ENCODE measurements at places on chromosomes 5 and 9.

DNA sequence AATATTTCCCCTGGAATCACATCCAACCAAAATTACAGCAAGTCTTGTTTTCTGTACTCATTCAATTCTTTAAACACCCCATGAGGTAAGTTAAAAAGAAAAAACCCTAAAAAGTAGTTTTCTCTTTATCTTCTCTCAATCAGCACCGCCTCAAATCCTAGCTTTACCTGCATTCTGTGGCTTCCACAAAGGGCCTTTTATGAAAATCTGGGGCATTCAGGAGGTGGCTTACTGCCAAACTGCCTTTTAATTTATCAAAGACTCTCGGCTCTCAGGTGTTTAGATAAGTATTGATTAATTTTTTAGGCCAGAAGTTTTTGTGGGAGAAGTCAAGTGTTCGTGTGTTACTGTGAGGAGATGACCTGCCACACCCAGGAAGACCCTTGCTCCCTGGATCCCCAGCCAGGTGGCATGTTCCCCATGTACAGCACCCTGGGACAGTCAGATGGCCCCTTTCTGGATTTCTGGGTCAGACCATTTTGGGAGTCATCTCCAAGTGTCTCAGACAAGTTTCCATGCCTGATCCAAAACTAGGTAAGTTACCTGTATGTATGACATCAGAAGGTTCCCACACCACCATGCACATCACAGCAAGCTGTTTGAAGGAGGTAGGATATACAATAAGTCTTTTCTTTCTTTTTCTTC lies 6.2 kb upstream of the TMEM171 start:
- DNase-seq, result no peak

- DNase-seq, result no peak
These were observed 9.0 kb downstream of the MYMK start for GRCh38 chr9:133515615-133516255.

GRCh38 chr9:89891221-89891590 lies 286.4 kb downstream of the GADD45G start:
- DNase-seq, result no peak

- DNase-seq, result no peak
These were observed 114.6 kb upstream of the SPOCK1 start for GRCh38 chr5:137613554-137614265.

GRCh38 chr5:31921852-31922305 lies 252.2 kb downstream of the GOLPH3 start:
- no peak for DNase-seq

DNA sequence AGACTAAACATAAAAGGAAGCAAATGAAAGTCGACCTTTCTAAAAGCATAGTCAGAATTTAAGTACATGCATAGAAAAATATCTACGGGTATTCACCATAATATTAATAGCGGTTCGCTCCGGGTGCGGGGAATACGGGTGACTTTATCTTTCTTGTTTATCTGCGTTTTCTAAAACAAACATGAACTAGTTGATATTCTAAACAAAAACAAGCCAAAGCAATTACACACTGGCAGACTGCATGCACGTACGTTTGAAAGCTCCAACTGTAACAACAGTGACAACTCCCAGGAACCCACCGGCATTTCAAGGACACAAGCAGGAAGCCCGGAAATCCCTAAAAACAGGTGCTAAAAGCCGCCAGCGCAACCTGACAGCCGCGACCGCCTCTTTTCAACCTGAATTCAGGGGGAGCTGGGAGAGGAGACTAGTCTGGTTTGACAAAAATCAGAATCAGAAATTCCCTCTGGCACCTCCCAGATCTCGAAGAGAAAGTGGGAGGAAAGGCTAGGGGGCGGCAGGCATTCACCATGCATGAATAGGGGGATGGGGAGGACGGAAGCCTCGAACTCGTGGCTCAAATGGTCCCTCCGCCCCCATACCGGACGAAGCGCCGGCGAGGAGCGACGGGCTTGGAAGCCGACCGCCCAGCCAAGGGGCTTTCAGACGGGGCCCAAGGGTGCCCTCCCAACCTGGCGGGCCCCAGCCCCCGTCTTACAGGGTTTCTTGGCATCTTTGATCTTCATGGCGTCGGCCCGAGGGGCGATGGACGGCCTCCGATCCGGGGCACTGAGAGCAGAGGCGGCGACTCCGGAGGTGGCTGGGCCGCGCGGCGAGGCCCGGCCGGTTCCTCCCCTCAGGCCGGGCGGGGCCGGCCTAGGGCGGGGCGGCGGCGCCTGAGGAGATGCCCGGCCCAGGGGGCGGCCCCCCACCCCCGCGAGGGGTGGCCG lies at the start of gene PANK3:
Gene PANK3 (minus strand): TSS at position 831 of the 950 bp plus-strand sequence. CDS start 85 bp downstream, at position 746.
- no peak for DNase-seq

GRCh38 chr5:95537501-95537900 lies 17.3 kb downstream of the SKIC3 start:
- no peak for DNase-seq

DNA sequence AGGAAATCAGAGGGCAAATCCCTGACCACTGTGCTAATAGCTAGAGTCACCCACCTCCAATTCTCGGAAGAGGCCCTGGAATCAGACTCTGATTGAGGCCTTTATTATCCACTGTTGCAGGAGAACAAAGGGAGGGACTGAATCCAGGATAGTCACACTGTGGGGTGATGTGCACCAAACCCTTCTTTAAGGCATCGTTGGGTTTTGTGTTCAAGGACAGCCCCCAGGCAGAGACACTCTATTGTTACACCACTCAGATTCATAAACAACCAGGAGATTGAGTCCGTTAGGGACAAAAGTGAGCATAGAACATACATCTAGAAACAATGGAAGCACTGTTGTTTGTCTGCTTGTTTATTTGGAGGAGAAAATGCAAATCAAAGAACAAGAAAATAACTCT lies 124.6 kb upstream of the TBCA start:
- DNase-seq, result no peak

- no peak for DNase-seq
These were observed 193.4 kb downstream of the CDK5RAP2 start for GRCh38 chr9:120386390-120387131.

DNA sequence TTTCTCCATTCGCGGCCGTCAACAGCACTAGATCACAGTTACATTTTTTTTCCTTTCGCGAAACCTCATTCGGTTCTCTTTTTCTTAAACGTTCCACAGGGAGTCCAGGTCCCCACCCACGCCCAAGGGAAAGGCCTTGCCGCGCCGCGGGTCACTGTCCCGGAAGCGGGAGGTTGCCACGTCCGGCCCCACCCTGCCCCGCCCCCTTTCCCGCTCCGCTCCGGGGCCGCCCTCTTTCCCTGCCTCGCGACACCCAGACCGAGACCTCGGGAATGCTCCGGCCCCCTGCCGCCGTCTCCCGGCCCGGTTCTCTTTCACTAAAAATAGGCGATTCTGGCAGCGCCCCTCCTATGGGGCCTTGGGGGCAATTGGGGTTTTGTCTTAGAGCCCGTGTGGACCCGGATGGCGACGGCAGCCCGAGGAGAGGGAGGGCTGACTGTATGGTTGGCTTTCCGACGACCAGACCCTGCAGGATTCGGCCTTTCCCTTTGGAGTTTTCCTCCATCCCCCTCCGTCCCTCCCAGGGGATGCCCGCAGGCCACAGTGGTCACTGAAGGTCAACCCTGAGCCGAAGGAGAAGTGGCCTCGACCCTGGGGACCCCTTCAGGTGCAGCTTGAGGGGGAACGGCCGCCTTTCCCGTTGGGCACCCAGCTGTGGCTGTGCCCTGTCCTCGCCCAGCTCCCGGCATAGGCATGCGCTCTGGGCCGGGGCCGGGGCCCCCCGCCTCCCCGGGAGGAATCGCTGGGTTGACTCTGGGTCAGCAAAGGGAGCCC lies 2.8 kb upstream of the RACK1 start:
- peak; percentile 66 for DNase-seq

DNA sequence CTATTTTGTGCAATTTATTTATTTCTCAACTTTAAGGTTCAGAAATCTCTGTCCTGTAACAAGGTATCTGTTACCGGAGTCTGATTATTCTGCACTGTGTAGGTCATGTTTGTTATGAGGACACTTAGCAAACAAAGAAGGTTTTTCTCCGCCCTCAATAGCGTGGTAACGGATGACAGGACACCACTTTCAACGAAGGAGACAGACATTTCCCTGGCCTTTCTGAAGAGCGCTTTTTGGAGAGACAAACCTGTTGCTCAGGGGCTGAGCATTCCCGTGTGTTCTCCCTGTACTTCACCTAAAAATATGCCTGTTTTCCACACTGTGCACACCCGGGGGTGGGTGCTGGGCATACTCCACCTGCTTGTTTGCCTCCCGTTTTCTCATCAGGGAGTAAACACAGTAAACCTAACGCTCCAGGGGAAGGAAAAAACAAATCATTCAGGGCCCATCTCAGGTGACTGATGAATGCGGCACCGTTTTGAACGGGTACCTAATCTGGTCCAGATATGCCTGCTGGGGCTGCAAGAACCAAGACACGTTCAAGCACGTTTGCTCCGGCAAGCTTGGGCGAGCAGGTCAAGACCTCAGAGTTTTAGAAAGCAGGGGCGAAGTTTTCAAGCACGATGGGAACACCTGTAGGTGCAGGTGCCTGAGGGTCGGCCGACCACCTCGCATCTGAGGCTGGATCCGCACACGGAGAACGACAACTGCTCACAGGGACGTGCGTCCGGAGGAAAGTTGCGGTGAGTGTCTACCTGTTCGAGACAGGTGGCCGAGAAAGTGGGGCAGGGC lies 859 bp downstream of the RETREG1 start:
- DNase-seq, result no peak

GRCh38 chr5:149302641-149303040 lies 31.0 kb downstream of the AFAP1L1 start:
- DNase-seq, result no peak

GRCh38 chr9:123597876-123598556 lies 242.0 kb downstream of the CRB2 start:
- DNase-seq, result no peak

GRCh38 chr5:68339921-68340321 lies 124.4 kb downstream of the PIK3R1 start:
- DNase-seq, result no peak

GRCh38 chr9:84339962-84340361 lies 596 bp downstream of the SLC28A3 start:
- DNase-seq, result no peak

GRCh38 chr5:128632264-128632663 lies 94.2 kb upstream of the FBN2 start:
- no peak for DNase-seq

- DNase-seq, result no peak
These were observed 24.5 kb upstream of the SELENOP start for GRCh38 chr5:42836070-42836769.

DNA sequence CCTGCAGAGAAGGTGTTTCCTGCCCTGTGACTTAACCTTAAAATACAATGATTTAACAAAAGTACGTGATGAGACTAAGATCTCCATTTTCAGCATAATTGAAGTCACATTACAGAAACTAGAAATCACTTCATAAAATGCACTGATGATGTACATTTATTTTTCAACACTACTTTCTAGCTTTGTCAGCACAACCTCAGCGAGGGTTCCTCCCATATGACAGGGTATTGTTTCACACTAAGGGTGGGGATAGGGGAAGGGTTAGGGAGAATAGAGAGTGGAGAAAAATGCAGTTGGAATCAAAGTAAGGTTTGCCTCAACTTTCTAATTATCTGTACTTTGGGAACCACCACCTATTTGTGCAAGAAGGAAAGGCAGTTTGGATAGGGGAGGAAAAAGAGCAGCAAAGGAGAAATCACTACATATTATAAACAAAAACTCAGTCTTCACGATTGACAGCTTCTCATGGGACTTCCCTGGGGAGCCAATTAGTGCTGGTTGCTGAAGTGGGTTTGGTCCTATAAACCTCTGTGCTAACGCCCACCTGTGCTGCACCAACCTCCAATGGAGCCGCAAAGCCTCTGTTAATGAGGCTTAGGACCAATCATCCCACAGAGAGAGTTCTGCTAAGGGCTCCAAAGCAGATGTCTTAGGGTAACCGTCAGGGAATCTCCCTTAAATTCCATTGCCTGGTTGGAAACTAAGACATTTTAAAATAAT lies 369.2 kb upstream of the PDE4D start:
- no peak for DNase-seq

DNA sequence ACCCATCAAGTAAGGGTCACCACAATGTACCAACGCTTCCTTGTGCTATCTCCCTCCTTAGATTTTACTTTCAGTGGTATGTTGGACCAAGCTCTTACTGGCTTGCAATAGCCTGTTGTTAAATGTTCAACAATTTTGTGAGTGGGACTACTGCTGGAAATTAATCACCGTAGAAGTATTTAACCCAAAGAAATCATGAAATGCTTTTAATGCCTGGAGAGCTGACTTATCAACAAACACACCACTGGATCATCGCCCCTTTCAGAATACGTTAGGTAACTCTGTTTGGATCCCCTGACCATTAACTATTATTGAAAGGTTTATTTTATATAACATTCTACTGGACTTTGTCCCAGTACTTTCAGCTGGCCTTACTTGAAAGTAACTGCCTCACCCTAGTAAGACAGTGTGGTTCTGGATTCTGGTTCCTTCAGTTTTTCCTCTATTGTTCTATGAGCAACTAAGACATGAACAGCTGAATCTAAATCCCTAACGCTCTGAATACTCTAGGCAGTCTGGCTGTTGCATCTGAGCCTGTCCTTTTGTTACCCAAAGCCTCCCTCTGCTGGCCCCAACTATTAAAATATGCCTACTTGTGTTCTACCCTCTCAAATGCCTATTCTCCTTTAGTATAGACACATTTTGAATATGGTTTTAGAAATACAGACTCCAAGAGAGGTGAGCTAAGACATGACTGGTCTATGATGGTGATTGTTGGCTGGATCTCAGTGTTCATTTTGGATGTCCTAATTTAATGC lies 1203.4 kb upstream of the DMAC1 start:
- no peak for DNase-seq

DNA sequence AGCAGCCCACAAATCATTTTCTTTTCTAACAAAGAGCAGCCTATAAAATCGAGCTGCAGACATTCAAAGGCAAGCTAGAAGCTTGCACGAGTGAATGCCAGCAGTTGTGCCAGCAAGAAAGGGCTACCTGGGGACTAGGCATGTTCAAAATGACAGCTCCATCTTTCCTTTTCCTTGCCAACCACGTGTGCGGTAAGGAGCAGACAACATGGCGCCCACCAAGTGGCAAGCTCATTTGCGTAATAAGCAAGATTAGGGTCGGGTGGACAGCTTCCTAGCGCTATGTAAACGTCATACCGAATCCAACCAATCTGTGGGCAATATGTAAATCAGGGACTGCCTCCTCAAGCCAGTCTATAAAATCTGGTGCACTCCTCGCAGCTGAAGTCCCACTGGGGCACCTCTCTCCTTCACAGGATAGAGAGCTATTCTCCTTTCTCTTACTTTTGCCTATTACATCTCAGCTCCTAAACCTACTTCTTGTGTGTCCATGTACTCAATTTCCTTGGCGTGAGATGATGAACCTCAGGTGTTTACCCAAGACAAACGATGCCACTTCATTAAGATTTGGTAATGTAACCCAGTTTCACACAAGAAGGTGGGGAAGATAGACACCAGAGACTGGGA lies 22.5 kb upstream of the SPARC start:
- no peak for DNase-seq

GRCh38 chr5:158843305-158843704 lies 256.4 kb downstream of the EBF1 start:
- DNase-seq, result no peak

DNA sequence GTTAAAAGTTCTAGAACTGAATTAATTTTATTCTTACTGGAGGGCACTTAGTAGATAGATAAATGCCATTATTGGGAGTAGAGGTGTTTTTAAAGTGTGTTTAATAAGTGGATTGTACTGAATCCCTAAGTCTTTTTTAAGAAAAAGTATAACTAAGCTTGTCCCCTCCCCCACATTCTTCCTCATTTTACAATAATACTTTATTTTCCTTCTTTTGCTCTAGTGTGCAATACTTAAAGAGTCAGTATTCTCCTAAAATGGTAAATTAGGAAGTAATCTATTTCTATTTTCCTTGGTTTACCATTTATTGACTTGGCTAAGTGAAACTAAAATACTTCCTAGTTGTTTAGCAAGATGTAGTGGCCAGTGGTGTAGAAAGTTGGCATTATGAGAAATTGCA lies 11.6 kb downstream of the UBLCP1 start:
- no peak for DNase-seq

GRCh38 chr5:170348137-170348633 lies 41.0 kb downstream of the KCNMB1 start:
- no peak for DNase-seq

Measured in CD4-positive, alpha-beta T cell treated with Interleukin-6 at 100 ng/mL for 8 hours (primary cell).